ENCODE measurements at places on chromosomes 16 and 17.

- DNase-seq: no peak
Observed at GRCh38 chr16:17011712-17012111, 459.0 kb downstream of the XYLT1 start.

- DNase-seq: no peak
Observed at GRCh38 chr17:58328195-58329034, at the start of gene TSPOAP1. TSPOAP1 (minus strand) TSS chr17:58328795; CDS start chr17:58327920, 875 bp downstream.

DNA sequence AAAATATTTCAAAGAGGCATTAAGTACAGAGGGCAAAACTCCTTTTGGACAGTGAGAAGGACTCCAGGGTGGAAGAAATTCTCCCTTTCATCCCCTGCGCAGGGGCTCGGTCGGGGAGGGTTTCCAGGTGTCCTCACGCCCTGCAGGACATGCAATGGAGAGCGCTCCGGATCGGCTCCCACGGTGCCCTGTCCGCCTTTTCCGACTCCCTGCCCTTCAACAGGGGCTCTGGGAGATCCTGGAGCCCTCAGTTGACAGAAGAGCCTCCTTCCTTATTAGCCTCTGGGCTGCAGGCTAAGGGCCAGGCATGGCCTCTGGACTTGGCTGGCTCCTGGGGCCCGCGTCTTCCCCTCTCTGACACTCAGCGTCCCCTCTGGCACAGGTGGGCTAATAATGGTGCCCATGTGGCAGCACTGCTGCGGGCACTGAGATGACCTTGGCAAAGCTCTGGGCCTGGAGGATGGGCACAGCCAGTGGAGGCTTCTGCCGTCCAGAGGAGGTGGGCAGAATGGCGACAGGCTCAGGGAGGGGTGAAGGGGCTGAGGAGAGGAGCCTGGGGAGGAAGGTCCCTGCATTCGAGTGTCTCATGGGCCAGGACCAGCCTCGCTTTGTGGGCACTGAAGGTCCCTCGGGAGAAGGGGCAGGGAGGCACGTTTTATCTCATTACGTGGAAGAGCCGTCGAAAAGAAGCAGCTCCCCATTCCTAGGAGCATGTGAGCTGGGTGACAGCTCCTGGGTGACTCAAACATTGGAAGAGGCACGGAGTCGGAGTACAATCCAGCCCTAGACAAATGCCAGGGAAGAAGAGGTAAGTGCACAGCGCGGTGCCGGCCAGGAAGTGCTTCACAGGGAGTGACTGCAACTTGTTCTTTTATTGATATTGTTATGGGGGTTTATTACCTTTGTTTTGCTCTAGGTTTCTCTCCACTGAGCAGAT, 161.7 kb downstream of the IRF8 start:
- DNase-seq: no peak

GRCh38 chr16:66277311-66278070, 89.0 kb upstream of the CDH5 start:
- no peak for DNase-seq

DNA sequence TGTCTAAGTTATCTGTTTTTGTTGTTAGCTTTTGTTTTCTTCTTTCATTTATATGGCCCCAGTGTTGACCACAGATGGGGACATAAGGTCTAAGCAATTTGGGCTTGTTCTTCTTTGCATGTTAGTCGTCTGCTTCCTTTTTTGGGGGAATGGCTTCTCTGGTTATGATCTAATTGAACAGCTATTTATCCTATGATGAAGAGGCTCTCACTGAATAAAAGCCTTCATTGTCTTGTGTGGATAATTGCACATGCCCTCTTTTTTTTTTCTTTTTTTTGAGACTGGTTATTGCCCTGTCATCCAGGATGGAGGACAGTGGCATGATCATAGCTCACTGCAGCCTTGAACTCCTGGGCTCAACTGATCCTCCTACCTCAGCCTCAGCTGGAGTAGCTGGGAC, 13.7 kb downstream of the SMARCE1 start:
- DNase-seq: no peak

- DNase-seq: no peak
Observed at GRCh38 chr16:82628711-82629110, 1.9 kb downstream of the CDH13 start.

DNA sequence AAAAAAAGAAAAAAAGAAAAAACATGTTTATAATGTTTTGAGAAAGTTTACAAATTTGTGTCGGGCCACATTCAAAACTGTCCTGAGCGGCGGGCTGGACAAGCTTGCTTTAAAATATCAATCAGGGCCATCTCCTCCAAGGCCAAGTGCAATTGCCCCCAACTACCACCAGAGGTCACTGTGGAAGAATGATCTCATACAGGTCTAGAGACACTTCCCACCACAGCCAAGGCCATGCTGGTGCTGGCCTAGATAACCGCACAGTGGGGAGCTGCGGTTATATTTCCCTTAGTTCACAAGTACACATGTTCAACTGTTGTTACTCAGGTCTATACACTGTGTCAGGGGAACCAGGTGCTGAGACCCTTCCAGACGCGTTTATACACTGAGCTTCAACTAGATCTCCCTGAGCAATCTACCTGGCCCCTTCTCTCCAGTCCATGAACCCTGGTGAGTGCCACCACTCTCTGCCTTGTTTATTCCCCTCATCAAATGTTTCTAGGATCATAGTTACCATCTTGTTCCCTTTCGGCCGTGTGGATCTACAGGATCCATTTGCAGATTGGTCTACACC, 83.8 kb upstream of the CCL2 start:
- peak; percentile 16 for DNase-seq

GRCh38 chr17:45729294-45729907, 54.7 kb upstream of the CRHR1 start:
- no peak for DNase-seq

GRCh38 chr16:85278839-85279238, 166.6 kb upstream of the CIBAR2 start:
- DNase-seq: no peak

GRCh38 chr17:73901661-73902415, 257.6 kb upstream of the SDK2 start:
- DNase-seq: no peak

All from activated effector memory CD4-positive, alpha-beta T cell treated with Interleukin-2 at 50 U/mL for 16 hours (primary cell).